Astrocyte (in vitro differentiated cells and primary cell): ENCODE measurements at places on chromosomes 7 and 10. TPM values are rescaled to one million over a fixed set of nuclear protein-coding genes. Genes with fewer than 3 reads are reported as not detected.

DNA sequence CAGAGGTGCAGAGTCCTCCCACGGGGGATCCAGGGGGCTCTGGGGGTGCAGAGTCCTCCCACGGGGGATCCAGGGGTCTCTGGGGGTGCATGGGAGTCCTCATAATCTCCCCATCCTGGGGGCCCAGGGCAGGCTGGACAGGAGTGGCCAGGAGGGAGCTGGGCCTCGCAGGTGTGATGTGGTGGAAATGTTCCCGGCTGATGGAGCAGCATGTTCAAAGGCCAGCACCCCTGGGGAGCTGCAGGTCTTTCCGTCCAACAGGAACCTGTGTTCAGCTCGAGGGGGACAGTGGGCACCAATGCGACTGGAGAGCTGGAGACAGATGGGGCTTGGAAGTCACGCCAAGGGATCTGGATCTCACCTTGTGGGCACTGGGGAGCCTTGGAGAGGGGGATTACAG, 38.5 kb upstream of the PSMG3 start:
- no peak overlapping the region for H3K4me3 ChIP-seq
- H3K36me3 ChIP-seq: no peaks in the 10 kb centered on the region
- no peak for DNase-seq

GRCh38 chr7:116509982-116510579, 10.5 kb downstream of the CAV2 start:
- no peaks in the 10 kb centered on the region for H3K27me3 ChIP-seq
- no peak overlapping the region for H3K4me3 ChIP-seq
- H3K4me1 ChIP-seq: peaks cover 26% of the 10 kb centered on the region

GRCh38 chr7:112866424-112866823, 76.2 kb upstream of the TMEM168 start:
- no peaks in the 10 kb centered on the region for H3K27me3 ChIP-seq
- H3K27ac ChIP-seq: no peak overlapping the region
- H3K4me1 ChIP-seq: no peaks in the 10 kb centered on the region
- no peak overlapping the region for H3K4me3 ChIP-seq

- peak overlapping the region; percentile 76 for H3K4me3 ChIP-seq
- H3K4me1 ChIP-seq: peaks cover 12% of the 10 kb centered on the region
- no peaks in the 10 kb centered on the region for H3K27me3 ChIP-seq
- peak; percentile 73 for DNase-seq
- peak overlapping the region; percentile 58 for H3K27ac ChIP-seq
Observed at GRCh38 chr7:150378115-150378852, 846 bp upstream of the ZNF775 start.

DNA sequence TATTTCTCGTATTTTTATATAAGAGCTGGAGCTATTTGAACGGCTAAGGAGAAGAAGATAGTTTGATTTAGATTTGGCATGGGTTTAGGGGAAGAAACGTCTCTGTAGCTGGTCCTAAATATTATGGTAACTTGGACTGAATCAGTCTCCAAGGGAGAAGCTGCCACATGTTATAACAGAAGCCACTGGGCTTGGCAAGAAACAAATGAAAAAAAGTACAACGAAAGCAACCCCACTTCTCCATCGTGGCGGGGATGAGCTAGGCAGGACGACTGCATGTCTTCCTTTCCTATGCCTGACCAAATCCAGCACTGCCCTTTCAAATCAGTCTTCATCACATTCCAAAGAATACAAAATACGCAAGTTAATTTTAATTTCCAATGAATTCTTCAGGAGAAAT, 196.7 kb upstream of the KLF14 start:
- DNase-seq: no peak
- H3K4me3 ChIP-seq: no peak overlapping the region
- H3K27me3 ChIP-seq: no peaks in the 10 kb centered on the region
- no peaks in the 10 kb centered on the region for H3K4me1 ChIP-seq
- peaks cover 9% of the 10 kb centered on the region for H3K36me3 ChIP-seq

DNA sequence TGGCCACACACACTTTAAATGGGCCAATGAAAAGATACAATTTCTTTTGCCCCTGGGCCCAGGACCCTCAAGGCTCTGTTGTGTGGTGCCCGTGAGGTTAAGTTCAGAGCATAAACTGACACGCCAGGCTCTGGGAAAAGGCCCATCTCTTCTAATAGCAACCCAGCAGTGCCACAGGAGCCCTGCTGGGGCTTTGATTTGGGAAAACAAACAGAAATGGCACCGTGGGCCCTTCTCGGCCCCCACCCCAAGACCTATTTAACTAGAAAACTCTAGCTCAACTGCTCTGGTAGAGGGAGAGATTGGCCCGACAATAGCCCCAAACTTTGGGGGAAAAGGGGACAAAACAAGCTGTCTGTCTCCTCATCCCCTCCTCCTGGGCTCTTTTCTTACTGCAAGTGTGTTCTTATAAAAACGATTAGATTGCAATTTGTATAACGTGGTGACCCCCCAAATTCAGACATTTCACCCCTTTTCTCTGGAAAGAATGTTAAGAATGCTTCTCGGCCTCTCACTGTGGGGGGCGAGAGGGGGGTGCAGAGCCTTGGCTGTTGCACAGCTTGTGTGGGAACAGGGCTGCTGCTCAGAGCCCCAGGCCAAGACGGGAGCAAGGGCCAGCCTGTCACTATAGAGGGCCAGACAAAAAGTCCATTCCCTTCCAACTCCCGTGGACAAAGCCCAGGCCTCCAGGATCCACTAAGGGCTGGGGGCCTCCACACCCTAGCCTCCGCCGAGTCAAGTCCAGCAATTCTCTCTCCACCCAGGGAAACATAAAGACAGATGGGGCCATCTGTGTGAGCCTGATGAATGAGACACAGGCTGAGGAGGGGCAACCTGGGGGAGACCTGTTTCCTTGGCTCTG, 26.8 kb downstream of the DPCD start:
- H3K36me3 ChIP-seq: no peaks in the 10 kb centered on the region
- no peaks in the 10 kb centered on the region for H3K27me3 ChIP-seq
- H3K27ac ChIP-seq: no peak overlapping the region
- no peak overlapping the region for H3K4me3 ChIP-seq

CTAGE15 gene
- total RNA-seq: 0.26 TPM in 1 of 2 replicates, not detected in the other

VIPR2 gene
- 0.43 and 0.68 TPM in 2 replicates for total RNA-seq

SPDYE6 gene
- not detected in 2 replicates for total RNA-seq
